ENCODE measurements at places on chromosomes 5 and 9.
A peak's percentile ranks its signal among the peaks of the same experiment; 100 is the strongest.

GRCh38 chr5:10644192-10644591 is 80.3 kb downstream of the ANKRD33B start:
- DNase-seq: no peak

DNA sequence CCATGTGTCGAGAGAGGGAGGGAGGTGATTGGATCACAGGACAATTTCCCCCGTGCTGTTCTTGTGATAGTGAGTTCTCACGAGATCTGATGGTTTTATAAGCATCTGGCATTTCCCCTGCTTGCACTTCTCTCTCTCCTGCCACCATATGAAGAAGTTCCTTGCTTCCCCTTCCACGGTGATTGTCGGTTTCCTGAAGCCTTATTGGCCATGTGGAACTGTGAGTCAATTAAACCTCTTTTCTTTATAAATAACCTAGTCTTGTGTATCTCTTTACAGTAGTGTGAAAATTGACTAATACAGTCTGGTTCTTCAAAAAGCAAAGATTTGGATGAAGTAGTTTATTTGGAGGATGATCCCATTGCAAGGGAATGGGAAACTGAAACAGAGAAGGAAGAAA is 11.3 kb upstream of the MIER3 start:
- no peak for DNase-seq

DNA sequence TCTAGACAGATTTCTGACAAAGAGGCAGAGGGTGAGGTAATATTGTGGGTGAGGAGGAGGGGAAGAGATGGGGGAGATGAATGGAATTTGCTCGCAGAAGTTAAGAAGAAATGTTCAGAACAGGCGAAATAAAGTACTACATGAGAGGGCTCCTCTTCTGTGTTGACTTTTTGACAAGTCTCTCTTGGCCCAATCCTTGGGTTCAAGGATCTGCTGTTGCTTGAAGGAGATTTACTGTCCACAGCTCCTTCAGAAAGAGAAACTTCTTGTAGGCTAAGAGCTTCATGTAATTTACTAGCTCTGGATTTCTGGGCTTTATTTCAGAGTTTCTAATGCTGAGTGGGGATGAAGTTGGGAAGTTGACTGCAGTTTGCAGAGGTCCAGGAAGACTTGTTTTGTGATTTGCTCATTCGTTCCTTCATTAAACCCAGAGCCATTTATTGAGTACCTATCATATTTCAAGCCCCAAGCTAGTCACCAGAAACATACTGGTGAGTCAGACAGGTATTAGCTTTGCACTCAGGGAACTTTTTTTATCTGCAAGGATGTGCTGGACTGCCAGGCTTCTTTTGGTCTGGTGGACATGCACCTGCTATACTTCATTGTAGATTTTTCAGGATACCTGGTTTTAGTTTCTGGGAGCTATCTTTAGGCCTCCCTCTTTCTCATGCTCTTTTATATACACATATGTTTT is 402.9 kb upstream of the CLINT1 start:
- DNase-seq: no peak

GRCh38 chr9:133581513-133582343 is 27.5 kb downstream of the FAM163B start:
- no peak for DNase-seq

DNA sequence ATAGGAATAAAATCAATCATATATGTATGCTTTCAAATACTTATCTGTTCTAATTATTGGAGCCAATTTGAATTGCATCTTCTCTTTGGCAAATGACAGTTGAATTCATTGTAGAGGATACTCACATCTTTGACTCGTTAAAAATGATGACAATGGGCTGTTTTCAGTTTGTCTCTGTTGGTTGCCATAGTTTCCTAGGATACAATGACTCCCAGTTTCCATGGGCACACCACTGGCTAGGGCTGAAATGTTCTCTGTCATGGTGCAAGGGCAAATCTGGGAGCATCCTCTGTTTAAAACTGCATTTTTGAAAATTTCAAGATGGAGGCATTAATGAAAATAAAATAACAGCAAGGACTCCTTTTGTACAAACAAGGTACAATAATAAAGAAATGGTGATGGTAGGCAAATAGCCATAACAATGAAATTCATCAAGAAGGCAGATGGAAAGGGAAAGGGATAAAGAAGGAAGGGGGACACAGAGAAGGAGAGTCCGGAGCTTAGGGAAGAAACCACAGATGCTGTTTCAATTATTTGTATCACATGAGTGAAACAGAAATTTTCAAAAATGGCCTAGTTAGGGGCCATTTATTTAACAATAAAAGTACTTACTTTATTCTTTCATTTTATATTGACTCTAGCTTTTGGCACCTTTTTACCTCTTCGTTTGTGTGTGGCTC is 378.8 kb upstream of the SEMA6A start:
- DNase-seq: no peak

DNA sequence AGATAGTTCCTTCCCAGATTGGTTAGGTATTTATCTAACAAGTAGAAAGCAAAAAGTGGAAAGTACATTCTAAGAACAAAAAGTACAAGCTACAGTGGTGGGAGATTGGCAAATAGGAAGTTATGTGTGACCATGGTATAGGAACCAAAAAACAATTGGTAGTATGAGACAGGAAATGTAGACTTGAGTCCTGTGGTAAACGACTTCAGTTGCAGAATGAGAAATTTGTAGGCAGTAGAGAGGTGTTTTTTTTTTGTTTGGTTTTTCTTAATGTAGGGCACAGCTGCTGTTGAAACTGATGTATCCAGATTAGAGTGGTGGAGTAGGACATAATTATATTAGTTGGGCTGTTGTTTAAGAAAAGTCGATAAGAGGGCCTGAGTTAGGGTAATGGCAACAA is 72.0 kb downstream of the CCNH start:
- DNase-seq: no peak

DNA sequence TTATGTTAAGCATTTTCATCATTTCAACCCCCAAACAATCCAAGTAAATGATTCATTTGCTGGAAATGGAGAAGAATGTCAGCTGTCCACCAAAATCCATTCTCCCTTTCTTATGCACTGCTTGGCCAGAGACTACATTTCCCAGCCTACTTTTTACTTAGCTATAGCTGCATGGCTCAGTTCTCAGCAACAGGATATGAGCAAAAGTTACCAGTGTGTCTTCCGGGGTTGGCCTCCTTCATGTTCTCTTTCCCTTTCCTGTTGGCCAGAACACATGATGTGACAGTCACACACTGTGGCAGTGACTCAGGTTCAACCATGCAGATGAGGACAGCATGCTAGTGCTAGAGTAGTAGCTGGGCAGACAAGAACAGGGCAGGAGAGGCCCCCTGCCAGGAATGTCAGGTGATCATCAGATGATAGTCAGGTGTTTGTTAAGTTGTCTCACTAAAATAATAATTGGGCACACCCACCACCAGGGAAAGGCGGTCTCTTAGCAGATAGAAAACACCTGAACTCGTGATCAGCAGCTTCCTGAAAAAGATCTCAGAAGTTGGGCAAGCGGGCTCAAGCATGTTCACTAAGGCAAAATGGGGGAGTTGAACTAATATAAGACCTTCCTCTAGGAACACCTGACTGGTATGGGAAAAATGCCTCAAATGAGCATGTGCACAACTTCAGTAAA is 12.2 kb downstream of the GPR150 start:
- peak; percentile 19 for DNase-seq

DNA sequence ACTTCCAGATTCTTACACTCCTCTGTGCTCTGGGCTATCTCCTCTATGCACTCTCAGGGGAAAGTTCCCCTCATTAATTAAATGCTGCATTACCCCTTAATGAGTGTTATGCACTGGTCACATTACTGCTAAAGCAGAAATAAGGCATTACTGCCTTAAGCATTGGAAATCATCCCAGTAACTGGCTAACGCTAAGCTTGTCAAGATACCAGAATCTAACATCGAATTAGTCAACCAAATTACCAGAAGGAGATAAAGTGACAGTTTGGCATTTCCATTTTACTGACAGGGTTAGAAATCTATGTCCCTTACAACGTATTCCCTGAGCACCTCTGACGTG is 69.5 kb upstream of the FAM169A start:
- DNase-seq: no peak

- DNase-seq: no peak
These were observed 54.0 kb downstream of the SCAI start for GRCh38 chr9:125089331-125089730.

DNA sequence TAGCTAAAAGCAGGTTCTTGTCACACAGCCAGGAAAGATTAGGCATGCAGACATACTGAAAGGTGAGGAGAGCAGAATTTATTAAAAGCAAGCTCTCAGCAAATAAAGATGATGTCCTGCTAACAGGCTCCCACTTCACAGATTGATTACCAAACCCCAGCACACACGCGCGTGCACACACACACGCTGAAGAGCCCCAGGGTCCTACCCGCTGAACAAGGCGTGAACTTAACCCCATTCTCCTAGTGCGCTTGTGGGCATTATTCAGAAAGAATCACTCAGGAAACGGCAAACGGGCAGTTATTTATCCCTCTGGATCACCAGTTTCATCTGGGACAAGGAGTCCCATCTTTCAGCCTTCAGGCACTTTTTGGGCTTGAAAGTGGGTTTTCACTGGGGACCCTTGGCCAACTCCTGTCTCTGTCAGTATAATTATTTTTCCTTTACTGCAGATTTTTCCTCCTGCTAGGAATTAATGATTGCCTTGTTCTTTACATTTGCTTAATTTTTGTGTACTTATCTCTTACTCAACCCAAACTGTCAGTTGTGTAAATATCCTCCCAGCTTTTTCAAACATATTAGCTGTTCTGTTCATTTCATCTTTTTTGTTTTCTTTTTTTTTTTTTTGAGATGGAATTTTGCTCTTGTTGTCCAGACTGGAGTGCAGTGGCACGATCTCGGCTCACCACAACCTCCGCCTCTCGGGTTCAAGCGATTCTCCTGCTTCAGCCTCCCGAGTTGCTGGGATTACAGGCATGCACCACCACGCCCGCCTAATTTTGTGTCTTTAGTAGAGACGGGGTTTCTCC is 92.6 kb downstream of the RIC1 start:
- DNase-seq: no peak

DNA sequence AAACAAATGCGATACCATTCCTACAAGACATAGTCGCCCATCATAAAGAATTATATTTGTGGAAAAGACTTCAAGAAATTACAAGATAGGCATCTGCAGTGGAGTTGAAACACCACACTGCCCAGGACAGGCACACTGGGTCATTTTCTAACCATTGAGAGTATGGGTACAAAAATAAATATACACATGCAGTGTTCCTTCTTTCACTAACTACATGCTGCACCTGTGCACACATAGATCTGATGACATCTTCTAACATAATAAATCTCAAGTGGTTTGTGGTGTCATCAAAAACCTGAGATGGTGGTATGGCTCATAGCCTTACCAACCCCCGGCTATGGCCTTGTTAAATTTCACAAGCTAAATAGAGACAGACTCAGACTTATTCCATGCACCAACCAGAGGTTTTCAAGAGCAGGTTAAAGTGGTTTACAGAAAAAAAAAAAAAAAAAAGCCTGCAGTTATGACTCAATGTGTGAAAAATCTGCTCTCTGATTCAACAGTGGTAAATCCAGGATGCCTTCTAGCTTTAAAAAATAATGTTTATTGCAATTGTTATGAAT is 12.4 kb upstream of the NFIB start:
- DNase-seq: no peak

DNA sequence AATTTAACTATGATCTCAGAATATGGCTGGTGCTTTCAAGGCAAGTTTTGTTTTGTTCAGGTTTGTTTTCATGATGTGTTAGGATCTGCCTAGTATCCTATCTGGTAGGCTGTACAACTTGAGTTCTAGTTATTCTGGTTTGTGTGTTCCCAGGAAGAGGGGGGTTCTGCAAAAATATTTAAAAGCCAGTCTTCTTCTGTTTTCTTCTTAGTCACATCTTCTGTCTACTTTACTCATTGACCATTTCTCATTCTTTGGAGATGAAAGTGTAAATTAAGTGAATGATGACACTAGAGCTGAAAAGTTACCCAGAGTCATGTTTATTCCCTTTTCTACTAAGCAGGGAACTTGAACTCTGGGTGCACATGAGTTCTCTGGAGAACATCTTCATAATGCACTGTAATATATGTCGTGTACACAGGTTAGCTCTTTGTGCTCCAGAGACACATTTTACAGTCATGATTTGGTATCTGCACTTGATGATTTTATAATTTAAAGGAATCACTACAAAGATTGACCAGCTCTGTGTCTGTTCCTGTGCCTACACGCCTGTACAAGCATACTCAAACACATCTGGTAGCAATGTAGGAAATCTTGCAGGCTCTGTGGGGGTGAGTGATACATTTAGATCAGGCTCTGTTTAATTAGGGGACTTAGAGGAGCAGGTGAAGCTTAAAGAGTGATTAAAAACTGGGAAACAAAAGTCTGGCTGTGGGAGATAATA is 5.0 kb downstream of the SMAD5 start:
- DNase-seq: no peak

All from activated CD4-positive, CD25-positive, alpha-beta regulatory T cell (primary cell).